ENCODE measurements at places on chromosomes 13 and 19. TPM values are rescaled to one million over a fixed set of nuclear protein-coding genes. Genes with fewer than 3 reads are reported as not detected.

The COX7A1 gene
- total RNA-seq = not detected

The ZNF524 gene
- 27.7 TPM for total RNA-seq

The ANKLE1 gene
- total RNA-seq = 2.2 TPM

The DHDH gene
- total RNA-seq = 1.8 TPM

The CYP2A6 gene
- not detected for total RNA-seq

The KLK4 gene
- total RNA-seq = not detected

DNA sequence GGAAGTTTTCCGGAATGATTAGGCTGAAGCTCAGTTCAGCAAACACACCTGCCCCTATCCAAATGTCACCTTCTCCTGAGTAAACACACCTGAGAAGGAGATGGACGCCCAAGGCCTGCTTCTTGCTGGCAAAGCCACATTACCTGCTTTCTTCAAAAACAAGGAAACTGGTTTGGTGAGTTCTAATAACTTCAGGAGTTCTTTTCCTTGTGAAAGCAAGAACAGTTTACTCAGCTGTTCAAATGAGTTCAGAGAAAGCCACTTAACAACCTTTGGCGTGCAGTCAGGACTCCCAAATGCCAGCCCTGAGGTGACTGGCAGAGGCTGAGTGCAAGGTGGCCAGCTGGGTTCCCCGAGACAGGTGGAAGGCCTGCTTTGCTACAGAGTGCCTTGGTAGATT, 160.5 kb downstream of the STK24 start:
- H3K4me3 ChIP-seq = no peak overlapping the region
- H3K27me3 ChIP-seq = no peaks in the 10 kb centered on the region
- peak overlapping the region; percentile 78 for H3K27ac ChIP-seq
- peak; percentile 92 for DNase-seq
- H3K4me1 ChIP-seq = peaks cover 16% of the 10 kb centered on the region

DNA sequence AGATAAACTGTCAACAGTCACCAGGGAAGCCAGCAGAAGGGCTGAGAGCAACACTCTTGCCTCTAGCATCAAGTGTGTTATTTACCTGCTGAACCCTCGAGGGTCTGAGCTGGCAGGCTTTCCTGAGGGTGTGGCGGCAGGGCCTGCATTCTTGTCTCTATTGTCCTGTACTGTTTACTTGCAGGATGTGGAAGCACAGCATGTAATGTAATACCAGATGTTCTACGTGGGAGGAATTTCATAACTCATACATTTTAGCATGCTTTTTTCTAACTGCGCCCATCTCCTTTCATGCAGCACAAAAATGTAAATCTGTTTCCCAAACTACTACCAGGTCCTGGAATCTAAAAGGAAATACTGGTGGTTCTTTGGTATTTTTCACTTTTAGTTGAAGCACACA, 153.1 kb downstream of the RGCC start:
- no peaks in the 10 kb centered on the region for H3K27me3 ChIP-seq
- H3K27ac ChIP-seq = peak overlapping the region; percentile 82
- no peaks in the 10 kb centered on the region for H3K36me3 ChIP-seq
- H3K4me1 ChIP-seq = peaks cover 40% of the 10 kb centered on the region
- no peak overlapping the region for H3K4me3 ChIP-seq
- DNase-seq = peak; percentile 91

DNA sequence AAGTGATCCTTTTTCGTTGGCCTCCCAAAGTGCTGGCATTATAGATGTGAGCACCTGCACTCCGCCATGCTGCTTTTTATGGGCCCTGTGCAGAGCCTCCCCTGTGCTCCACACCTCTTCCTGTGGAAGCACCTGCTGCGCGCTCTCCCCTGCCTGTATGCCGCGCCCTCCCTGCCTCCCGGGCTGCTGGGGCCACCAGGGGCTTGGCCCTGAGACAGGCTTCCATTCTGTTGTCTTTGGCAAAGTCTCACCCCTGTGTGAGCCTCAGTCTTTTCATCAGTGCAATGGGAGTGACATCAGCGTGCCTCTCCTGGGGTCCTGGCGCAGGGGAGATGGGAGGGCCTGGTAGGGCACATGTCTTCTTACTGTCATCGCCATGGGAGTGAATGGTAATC, 1.3 kb downstream of the FAM174C start:
- no peak for DNase-seq
- peaks cover 6% of the 10 kb centered on the region for H3K36me3 ChIP-seq
- peaks cover 40% of the 10 kb centered on the region for H3K4me1 ChIP-seq
- H3K4me3 ChIP-seq = peak overlapping the region; percentile 70
- H3K27me3 ChIP-seq = no peaks in the 10 kb centered on the region
- peak overlapping the region; percentile 95 for H3K27ac ChIP-seq

DNA sequence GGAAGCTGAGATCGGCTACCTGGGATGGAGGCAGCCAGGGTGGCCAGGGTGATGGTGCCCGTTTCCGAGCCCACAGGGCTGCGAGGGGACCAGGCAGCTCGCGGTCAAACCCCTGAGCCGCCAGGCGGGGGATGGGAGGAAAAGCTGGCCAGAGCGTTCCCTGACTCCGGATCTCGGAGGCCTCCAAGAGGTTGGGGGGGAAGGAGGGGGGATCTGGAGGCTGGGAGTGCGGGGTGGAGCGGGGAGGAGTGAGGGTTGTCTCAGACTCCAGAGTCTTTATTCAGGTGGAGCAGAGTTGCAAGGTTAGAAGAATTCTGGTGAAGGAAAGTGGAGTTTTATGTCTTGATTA, 1.1 kb downstream of the CACNG7 start:
- H3K27me3 ChIP-seq = peaks cover 50% of the 10 kb centered on the region
- no peak overlapping the region for H3K4me3 ChIP-seq
- H3K27ac ChIP-seq = no peak overlapping the region
- H3K4me1 ChIP-seq = peaks cover 10% of the 10 kb centered on the region
- DNase-seq = no peak
- H3K36me3 ChIP-seq = no peaks in the 10 kb centered on the region

GRCh38 chr13:83549671-83550070, 332.6 kb downstream of the SLITRK1 start:
- H3K4me3 ChIP-seq = no peak overlapping the region
- no peaks in the 10 kb centered on the region for H3K27me3 ChIP-seq
- H3K27ac ChIP-seq = no peak overlapping the region
- no peaks in the 10 kb centered on the region for H3K4me1 ChIP-seq
- H3K36me3 ChIP-seq = no peaks in the 10 kb centered on the region

- H3K4me1 ChIP-seq = peaks cover 3% of the 10 kb centered on the region
- no peak overlapping the region for H3K4me3 ChIP-seq
- H3K27me3 ChIP-seq = no peaks in the 10 kb centered on the region
- no peaks in the 10 kb centered on the region for H3K36me3 ChIP-seq
- no peak for DNase-seq
Observed at GRCh38 chr19:48683349-48683748, 10.5 kb upstream of the NTN5 start.

- H3K4me1 ChIP-seq = peaks cover 13% of the 10 kb centered on the region
- no peak overlapping the region for H3K27ac ChIP-seq
- no peaks in the 10 kb centered on the region for H3K27me3 ChIP-seq
- no peaks in the 10 kb centered on the region for H3K36me3 ChIP-seq
Observed at GRCh38 chr13:30880151-30880855, 25.8 kb upstream of the MEDAG start.

DNA sequence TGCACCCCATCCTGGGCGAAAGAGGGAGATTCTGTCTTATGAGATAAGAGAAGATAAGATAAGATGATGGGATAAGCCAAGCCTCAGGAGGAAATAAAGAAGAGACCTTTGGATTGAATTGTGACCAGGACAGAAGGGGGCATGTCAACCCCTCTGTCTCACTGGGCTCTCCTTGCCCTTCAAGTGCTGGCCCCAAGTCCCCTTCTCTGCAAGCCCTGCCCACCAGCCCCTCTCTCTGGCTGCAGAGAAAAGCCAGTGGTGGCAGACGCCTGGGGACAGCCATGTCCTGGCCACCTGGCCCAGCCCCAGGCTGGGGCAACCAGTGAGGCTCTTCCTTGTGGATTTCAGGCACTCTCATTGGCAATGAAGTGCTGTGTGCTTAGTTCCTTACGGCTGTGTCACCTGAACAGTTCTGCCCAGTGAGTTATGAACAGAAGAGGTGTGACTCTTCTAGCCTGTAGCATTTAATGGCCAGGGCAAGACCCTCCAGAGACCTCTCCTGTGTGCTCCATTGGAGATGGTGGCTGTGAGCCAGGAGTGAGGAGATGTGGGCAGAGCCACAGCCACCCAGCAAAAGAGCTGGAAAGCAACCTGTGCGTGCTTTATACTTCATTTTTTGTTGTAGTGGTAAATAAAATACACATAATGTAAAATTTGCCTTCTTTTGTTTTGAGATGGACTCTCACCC, 6.1 kb upstream of the BTBD2 start:
- H3K36me3 ChIP-seq = no peaks in the 10 kb centered on the region
- no peak overlapping the region for H3K4me3 ChIP-seq
- no peak overlapping the region for H3K27ac ChIP-seq
